ENCODE measurements at places on chromosomes 16 and 17.
A peak's percentile ranks its signal among the peaks of the same experiment; 100 is the strongest.

DNA sequence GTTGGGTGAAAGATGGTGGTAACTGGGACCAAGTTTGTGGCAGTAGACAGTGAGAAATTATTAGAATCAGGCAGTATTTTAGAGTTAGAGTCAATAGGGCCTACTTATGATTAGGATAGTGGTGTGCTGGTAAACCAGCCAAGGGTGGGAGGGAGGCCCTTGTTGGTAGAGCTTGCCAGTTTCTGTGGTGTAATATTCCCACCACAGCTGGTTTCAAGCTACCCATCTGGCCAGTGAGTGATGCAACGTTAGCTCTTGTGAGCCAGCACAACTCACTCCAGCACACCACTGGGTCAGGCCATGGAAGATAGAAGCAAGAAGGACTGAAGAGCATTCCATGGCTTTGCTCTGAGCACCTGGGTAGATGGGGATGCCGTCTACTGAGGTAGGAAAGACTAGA, 34.9 kb downstream of the GNAO1 start:
- no peak for DNase-seq

GRCh38 chr16:28187595-28188004, 24.2 kb downstream of the XPO6 start:
- DNase-seq: no peak

DNA sequence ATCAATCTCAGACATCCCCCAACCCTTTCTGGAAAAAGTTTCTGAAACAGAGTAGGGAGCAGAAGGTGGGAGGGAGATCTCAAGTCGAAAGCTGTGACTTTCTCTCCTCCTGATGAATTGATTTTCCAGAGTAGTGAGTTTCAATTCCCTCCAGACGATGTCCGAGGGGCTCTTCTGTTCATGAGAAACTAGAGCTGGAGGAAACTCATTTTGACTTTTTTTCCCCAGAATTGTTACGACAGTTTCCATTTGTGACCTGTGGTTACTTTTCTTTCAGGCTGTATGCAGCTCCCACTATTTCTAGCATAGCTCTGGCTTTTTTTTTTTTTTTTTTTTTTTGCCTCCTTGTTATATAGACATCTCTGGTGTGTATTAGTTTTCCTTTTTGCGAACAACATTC, 422.1 kb upstream of the SALL1 start:
- no peak for DNase-seq

GRCh38 chr17:48240122-48240521, 132.6 kb downstream of the SNX11 start:
- no peak for DNase-seq

- no peak for DNase-seq
Observed at GRCh38 chr16:49084628-49085390, 196.8 kb downstream of the CBLN1 start.

- peak; percentile 74 for DNase-seq
Observed at GRCh38 chr17:44216173-44216572, 3.3 kb downstream of the UBTF start.

DNA sequence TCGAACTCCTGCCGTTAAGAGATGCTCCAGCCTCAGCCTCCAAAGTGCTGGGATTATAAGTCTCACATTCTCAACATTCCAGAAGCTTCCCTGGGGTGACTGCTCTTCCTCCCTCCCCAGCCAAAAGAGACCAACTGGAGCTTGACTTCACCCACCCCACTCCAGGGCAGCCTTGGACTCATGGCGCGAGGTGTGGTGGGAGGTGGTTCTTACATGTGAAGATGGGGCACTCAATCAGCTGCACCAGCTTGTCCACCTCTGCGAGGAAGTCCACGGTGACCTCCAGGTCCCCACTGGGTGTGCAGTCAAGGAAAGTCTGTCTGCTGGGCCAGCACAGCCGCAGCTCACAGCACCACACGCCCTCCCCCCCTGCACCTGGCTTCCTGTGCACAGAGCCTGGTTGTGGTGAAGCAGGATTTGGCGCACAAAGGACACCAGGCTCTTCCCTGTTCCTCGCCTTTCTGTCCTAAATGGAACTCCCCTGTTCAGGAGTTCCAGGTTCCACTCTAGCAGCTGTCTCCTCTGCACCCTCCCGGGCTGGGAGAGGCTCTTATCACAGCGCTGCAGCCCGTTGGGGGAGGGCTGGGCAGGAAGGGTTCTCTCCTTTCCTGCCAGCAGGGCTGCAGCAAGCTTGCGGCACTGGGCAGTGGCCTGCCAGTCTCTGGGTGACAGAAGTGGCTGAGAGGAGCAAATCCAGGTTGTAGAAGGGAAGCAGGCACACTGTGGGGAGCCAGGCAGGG, 9.6 kb upstream of the MTSS2 start:
- peak; percentile 70 for DNase-seq

DNA sequence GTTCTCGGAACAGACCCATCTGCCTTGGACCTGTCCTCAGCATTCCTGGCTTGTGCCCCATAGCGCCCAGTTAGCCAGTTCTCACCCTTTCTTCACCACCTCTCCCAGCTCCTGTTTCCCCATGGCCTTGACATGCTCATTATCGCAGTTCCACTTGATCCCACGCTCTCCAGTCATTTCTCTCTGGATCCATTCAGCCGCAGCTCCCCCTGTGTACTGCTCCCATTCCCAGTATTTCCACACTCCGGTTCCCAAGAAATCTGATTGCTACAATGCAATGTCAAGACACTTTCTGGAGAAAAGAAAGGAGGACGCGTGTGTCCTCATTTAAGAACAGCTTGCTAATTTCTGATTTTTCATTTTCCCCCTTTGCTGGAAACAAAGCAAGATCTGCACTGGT, 55.4 kb downstream of the TMEM186 start:
- no peak for DNase-seq

DNA sequence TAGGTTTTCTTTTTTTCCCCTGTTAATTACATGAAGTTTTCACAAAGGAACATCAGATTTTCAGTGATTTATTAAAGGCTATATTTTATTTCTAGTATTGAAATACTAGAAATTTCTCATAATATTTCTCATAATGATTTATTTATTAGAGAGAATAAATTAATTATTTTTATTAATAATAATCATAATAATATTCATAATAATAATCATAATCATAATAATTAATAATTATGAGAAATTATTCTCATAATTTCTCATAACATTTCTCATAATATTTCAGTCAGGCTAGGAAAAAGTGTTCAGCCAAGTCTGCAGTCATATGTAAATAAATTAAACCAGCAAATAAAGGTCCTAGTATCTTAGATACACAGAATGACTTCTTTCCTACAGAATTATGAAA, 41.4 kb downstream of the CNTNAP4 start:
- no peak for DNase-seq

GRCh38 chr17:10018461-10018891, 113.4 kb upstream of the RCVRN start:
- no peak for DNase-seq

DNA sequence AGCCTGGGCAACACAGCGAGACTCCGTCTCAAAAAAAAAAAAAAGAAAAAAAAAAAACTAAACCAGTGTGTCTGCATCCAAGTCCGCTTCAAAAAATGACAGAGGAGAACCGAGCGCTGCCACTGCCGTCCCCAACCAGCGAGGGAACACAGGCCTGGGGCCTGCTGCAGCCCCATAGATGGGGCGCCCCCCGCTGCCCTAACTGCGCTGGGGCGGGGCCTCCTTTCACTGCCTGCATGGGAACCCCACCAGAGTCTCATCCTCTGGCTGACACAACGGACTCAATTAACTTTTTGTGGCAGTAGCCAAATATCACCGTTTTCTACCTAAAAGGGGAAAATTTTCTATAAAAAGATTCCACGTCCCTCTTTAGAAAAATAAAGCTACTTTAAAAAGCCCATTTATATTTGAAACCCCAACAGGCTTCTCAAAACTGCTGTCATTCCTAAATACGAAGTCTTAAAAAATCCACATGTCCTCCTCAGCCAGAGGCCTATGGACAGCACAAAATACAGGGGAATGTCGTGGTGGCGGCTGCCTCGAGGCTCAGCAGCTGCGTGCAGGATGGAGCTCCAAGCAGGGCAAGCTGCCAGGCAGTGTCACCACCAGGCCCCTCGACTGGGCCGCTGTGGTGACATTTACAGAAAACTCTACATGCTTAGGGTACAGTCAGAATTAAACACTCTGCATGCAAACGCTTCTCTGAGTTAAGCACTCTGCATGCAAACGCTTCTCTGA, 30.3 kb downstream of the KLHDC4 start:
- no peak for DNase-seq

- no peak for DNase-seq
Observed at GRCh38 chr17:15181333-15181732, 83.8 kb downstream of the PMP22 start.

DNA sequence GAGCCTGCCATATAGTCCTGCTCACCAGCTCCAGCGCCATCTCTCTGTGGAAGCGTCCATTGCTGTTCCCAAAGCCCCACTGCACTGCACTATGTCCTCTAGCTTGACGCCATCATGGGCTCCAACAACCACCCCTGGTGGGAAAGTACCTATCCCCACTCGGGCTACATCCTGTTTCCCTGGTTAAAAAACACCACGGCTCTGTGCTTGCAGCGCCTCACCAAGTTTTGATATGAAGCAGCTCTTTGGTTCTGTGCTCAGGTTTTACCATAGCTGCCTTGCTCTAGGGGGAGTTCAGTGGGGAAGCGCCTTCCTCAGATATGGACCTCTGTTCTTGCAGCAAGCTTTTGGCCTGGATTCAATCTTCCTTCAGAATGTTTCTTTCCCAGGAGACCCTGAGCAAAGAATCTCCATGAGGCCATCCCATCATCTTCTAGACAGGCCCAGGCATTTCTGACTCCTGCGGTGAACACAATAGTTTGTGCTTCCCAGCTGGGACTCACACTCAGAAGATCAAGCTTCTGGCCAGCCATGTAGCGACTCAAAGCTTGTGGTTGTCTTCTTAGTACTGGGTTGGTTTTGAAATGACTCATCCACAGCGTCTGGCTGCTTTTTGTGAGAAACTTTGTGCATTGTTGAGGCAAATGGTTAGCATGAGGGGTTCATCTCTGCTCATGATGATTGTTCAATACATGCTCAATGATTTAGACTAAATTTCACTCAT, 39.5 kb downstream of the DYNLRB2 start:
- DNase-seq: peak; percentile 86

DNA sequence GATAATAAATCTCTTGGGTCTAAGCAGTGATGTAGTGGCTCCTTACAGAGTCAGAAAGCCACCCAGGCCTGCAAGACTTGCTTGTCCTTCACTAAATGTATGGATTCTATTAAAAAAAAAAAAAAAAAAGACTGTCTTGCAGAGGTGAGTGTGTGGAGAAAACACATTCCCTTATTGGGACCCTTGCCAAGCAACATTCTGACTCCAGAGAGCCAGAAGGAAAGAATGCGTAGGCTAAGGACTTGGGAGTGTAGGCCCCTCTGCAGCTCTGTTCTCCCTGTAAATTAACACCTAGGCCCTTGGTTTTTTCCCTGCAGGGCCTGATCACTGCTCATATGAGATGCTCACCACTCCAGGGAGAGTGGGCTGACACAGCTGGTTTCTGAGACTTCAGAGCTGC, 17.8 kb downstream of the SCPEP1 start:
- DNase-seq: no peak

- DNase-seq: peak; percentile 47
Observed at GRCh38 chr17:40608061-40608581, 39.5 kb downstream of the SMARCE1 start.

DNA sequence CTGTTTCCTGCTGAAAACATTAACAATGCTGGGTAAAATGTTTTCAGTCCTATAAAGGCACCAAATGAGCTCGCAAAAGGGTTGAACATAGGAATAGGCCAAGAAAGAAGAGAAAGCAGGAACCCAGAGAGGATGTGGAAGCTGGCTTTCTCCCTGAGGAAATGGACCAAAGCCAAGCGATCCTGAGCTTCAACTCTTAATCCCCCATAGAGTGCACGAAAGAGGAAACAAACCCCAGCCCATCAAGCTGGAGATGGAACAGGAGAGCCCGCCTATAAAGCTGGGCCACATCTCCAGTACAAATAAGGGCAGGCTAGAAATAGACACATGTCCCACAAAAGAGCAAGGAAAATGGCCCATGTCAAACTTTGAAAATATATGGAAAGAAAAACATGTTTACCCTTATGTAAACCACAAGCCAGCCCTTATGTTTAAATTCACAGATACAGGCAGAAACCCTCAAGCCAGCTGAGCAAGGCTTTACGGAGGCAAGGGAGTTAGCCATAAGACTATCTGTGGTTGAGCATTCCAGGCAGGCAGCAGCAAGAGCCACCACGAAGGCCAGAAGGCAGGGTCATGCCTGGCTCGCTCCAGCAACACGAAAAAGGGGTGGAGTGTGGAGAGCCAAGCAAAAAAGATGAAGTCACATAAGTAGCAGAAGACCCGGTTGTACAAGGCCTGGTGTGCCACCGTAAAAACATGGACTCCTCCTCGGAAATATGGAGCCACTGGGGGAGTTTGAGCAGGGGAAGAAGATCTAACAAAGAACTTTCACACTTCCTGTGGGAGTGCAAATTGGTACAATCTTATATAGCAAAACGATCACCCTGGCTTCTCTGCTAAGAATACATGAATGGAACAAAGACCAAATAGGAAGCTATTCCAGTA, 27.8 kb downstream of the COPRS start:
- no peak for DNase-seq

- no peak for DNase-seq
Observed at GRCh38 chr17:6046931-6047330, 23.2 kb upstream of the WSCD1 start.

DNA sequence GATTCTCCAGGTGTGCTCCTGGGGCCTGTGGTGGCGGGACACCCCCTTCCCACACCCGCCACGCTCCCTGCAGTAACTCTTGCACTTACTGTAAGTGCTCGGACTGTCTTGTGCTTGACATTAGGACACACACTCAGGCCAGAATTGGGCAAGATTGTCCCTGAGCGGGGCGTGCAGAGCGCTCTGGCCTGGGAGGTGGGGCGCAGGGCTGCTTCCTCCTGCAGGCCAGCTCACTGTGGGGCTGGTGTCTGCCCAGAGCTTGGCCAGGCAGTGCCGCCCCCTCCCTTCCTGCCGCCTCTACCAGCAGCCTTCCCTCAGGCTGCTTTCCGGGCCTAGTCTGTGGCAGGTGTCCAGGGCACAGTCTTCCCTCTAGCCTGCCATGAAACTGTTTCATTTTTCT, 6.1 kb upstream of the ATP6V0C start:
- DNase-seq: no peak

Data from activated naive CD4-positive, alpha-beta T cell treated with anti-CD3 and anti-CD28 coated beads, Interleukin-2, amount 10 ng/mL, durations not matched to agents 7 days and 5 days (primary cell).